ENCODE measurements at places on chromosomes 5 and 9.

DNA sequence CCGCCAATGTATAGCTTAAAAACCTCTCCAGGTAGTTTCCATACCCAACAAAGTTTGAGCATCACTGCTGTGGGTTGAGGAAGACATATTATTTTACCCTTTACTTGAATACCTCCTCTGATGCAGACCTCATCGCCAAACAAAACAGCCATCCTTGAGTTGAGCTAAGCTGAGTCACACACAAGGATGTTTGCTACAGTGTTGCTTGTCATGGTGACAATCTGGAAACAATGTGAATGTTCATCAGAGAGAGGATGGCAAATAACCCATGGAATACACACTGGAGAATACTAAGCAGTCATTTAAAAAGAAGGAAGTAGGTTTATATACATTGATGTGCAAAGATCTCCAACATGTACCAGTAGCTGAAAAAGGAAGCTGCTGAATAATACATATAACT lies 41.1 kb upstream of the TCF7 start:
- no peak for DNase-seq

- DNase-seq: no peak
Observed at GRCh38 chr9:93057703-93058354, 672 bp upstream of the SUSD3 start.

DNA sequence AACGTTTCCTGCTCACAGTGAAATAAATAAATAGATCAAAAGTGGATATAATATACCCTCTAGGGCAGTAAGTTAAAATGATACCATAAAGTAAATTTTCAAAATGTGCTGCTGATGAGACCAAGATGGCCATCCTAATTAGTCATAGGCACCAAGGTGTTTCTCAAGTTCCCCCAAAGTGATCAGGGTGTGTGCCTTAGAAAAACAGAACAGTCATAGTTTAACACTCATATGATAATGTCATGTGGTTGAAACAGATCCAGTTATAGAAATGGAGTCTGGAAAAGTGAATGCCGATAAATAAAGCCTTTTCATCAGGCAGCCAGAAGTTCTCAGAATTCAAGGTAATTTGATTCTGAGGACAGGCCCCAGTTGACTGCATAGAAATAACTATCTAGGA lies 161.5 kb upstream of the CDKN2B start:
- no peak for DNase-seq

DNA sequence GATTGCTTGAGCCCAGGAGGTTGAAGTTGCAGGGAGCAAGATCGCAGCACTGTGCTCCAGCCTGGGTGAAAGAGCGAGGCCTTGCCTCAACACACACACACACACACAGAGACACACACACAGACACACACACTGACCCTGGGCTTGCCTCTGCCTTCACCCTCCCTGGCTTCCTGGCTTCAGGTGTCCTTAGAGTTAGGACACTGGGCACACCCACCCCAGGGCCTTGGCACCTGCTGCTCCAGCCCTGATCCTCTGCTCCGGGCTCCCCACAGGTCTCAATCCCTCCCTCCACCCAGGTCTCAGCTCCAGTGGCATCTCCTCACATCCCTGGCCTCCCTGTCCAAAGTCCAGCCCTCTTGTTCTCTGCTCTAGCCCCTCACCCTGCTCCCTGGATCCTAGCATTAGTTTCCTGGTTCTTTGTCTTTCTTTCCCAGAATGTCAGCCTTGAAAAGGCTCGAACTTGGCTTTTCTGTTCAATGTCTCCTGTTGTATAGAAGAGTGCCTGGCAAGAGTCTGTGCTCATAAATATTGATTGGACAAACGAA lies 212.9 kb downstream of the C9orf50 start:
- DNase-seq: no peak

DNA sequence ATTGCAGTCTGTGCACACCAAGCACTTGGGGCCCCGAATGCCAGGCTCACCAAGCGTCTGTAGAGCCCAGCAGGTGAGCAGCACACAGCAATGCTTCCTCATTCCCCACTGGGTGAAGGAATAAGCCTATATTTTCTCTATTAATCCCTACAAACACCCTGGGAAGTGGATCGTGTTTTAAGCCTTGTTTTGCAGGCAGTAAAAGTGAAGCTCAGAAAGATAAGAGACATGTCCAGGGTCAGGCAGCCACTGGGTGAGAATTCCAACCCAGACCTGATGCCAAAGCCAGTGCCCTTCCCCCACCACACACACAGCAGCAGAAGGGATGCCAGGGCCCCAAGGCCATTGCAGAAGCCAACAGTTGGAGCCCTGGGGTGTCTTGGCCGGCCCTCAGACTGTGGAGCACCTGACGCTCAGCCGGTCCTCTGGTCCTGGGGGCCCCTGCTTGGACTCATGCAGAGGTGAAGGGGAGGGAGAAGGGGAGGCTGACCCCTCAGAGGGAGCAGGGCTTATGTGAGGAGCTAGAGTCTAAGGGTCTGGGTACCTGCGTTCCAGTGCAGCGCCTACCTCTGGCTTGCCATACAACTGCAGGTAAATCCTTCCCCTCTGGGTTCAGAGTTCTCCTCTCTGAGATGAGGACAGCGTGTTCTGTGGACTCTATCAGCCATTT lies 26.3 kb upstream of the SYNPO start:
- no peak for DNase-seq

DNA sequence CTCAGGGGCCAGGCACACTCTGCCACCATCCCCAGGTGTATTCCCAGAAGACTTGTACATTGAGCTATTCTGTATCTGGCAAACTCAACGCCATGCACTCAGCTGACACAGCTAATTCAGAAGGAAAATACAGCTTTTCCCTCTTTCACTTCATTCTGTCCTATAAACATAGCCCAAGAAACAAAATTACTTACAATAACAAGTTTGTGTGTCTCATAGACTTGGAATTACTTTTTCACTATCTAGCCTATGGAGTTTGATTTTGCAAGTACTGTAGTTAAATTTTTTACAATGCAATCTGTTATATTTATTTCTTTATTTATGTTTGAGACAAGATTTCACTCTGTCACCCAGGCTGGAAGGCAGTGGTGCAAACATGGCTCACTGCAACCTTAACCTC lies 125.1 kb upstream of the KLF9 start:
- DNase-seq: no peak

GRCh38 chr5:143148771-143149170 lies 254.7 kb downstream of the NR3C1 start:
- DNase-seq: no peak

DNA sequence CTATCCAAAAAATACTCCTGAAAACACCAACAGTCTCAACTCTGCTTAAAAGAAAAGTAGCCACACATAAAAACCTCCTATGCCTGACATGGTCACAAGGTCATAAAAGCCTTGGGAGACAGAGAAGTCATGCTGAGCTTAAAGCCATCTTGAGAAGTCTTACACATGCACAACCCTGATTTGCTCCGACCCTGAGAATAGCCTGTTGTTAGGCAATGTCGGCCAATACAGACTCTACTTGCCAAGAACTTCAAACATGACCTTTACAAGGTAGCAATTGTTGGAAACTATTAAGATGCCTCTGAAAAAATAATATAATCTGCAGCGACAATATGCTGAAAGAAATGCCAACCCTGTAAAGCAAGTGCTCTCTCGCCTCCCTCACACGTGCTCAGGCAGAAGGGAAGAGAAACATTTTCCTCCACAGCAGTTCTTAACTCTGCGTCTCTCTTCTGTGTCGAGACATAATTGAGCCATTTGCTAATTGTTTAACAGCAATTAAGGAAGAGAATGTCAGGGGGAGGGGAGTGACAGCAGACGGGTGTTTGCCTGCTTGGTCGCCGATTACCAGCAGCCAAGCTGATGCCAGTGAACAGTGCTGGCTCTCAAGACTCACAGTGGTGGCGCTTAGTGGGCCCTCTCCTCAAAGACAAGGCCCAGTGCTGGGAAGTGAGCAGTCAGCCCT lies 393.6 kb downstream of the SPOCK1 start:
- DNase-seq: no peak

DNA sequence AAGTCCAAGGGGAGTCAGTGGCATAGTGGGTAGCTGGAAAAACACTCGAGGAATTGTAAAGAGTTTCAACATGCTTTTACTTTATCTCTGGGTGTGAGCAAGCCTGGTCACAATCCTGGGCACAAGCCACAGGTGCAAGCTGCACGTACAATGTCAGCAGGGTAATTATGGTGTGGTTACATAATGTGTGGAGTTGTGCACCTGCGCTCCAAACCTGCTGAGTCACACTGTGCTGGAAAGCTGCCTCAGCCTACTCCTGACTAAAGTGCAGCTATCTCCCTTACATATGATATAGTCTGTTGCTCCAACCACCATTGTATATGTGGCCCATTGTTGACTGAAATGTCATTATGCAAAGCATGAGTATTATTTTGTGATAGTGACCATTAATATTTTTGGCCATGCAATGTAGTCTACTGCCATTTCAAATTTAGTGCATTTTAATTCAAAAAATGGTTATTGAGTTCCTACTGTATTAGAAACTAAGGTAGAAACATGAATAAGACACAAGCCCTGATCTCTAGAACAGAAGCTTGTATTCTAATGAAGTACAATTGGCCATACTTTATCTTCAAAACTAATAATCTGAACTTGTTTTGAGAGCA lies 160.9 kb upstream of the SLC30A5 start:
- DNase-seq: no peak

DNA sequence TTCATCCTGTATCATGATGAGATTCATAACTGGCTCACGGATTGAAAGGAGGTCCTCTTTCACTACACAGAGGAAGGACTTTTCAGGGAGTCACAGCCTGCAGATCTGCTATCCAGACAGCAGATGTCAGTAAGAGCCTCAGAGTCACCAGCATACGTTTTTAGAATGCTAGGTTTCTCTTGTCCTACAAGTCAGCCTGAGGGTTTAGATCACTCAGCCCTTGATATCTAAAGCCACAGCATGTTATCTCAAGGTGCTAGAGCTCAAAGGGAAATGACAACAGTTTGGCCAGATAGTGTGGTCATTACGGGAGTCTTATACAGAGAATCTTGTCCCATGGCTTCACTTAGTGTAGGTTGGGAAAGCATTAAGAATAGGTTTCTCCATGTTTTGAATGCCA lies 30.9 kb upstream of the SLC46A2 start:
- no peak for DNase-seq

DNA sequence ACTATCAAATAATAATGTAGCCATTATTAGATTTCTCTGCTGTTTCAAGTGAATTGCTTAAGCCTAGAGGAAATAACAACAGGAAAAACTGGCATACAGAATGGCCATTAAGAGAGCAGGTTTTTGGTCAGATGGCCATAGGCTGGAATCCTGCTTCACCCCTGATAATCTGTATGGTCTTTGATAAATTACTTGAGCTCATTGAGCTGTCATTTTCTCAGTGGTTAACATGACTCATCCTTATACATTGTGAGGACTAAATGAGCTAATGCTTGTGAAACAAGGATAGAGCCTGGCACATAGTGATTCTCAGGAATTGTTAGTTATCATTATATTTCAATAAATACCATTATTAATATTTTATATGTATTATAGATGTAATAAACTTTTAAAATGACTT lies 516.5 kb downstream of the KIF4B start:
- no peak for DNase-seq

DNA sequence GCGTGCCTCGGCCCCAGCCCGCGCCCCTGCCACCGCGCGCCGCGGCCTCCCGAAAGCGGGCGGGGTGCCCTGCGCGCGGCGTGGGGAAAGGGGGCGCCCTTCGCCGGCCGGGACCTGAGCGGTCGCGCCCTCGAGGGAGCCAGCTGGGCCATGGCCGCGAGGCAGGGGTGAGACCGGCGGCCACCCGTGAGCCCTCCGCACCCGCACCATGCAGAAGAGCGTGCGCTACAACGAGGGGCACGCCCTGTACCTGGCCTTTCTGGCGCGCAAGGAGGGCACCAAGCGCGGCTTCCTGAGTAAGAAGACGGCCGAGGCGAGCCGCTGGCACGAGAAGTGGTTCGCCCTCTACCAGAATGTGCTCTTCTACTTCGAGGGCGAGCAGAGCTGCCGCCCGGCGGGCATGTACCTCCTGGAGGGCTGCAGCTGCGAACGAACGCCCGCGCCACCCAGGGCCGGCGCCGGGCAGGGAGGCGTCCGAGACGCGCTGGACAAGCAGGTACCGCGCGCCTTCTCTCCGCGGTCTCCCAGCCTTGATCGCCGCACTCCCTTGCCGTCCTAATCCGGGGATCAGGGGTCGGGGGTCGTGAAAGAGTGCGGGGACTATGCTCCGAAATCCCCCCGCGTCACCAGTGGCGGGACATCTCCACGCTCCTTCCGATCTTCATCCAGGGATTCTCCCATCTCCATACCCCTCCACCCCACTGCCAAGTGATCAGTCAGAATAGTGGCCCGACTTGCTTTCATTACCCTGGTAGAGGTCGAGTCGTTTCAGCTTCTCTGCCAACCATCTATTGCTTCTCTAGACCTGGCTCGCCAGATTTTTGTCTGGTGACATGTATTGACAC lies 590 bp downstream of the RASGRF2 start:
- no peak for DNase-seq

DNA sequence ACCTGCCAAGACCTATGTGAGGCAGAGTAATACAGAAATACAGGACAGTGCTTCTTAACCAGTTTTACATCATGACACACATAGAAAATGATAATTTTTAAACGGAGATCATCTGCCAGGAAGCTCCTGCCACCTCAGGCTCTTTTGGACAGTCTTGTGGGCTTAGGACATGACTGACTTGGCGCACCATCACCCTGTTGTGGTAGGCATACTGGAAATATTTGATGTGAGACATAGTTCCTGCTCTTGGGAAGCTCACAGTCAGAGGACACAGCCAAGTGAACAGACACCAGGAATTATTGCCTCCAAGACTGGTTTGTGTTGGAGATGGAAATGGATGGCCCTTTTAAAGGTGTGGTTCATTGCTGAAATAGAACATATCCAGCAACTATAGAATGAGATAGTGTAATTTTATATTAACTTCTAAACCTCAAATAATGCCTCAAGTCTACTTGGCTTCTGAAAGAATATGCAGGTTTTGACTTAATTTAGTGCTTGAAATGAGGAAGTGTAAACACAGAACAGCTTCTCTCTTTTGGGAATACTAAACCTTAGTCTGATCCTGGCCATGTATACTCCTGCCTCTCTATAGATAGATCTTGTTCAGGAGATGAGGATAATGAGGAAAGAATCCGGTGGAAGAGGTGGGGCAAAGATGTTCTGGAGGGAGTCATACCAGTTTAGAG lies 19.7 kb downstream of the CPEB4 start:
- no peak for DNase-seq

DNA sequence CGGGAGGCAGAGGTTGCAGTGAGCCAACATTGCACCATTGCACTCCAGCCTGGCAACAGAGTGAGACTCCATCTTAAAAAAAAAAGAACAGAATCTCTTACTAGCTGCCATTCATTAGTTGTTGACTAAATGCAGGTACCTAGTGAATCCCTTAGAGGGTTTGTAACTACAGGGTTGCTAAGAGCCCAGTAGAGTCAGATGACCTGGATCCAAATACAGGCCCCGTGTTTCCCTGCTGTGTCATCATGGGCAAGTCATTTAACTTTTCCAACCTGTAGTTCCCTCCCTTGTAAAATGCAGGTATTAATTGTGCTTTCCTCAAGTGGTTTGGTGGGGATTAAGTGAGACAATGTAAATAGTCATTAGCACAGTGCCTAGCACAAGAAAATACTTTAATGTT lies 32.8 kb downstream of the PLAC8L1 start:
- DNase-seq: no peak

Measured in breast epithelium (tissue), 4 donors.